Activated naive CD4-positive, alpha-beta T cell treated with anti-CD3 and anti-CD28 coated beads for 36 hours (primary cell): ENCODE measurements at places on chromosomes 1 and 21. TPM values are rescaled to one million over a fixed set of nuclear protein-coding genes. Genes with fewer than 3 reads are reported as not detected.

The LCE3E gene
- total RNA-seq: not detected

- H3K36me3 ChIP-seq: no peaks in the 10 kb centered on the region
- no peak overlapping the region for H3K4me3 ChIP-seq
- H3K27me3 ChIP-seq: no peaks in the 10 kb centered on the region
- no peaks in the 10 kb centered on the region for H3K4me1 ChIP-seq
- DNase-seq: no peak
- no peak overlapping the region for H3K27ac ChIP-seq
Observed at GRCh38 chr1:221865808-221866207, 123.9 kb upstream of the DUSP10 start.

GRCh38 chr1:204410688-204411450 lies 748 bp downstream of the PPP1R15B start:
- H3K27me3 ChIP-seq: no peaks in the 10 kb centered on the region
- H3K4me3 ChIP-seq: peak overlapping the region; percentile 99
- H3K36me3 ChIP-seq: peaks cover 48% of the 10 kb centered on the region
- peak; percentile 49 for DNase-seq
- peak overlapping the region; percentile 99 for H3K27ac ChIP-seq

The PDC gene
- not detected for total RNA-seq

DNA sequence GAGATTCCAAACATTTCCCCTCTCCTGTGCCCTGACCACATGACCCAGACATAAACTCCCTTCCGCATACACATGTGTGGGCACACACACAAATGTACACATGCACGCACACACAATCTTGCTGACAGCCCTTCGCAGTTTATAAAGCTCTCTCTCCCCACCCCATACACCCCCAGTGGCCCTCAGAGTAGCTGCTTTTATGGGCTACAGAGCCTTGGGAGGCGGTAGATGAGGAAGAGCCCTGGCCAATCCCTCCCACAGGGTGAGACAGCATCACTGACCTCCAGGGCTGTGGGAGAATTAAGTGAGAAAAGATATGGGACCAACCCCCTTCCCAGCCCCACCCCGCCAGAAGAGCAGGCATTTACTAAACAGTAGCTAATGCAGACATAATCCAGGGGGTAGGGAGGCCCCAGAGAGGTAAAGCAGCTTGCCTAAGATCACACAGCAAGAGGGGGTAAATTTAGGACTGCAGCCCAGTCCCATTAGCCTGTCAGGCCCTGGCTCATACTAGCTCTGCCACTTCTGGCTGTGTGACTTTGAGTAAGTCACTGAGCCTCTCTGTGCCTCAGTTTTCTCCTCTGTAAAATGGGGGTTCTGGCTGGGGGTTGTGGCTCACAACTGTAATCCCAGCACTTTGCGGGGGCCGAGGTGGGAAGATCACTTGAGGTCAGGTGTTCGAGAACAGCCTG lies 5.1 kb downstream of the SDC3 start:
- no peak for DNase-seq
- H3K4me3 ChIP-seq: no peak overlapping the region
- no peak overlapping the region for H3K27ac ChIP-seq
- peaks cover 17% of the 10 kb centered on the region for H3K27me3 ChIP-seq
- H3K36me3 ChIP-seq: no peaks in the 10 kb centered on the region

DNA sequence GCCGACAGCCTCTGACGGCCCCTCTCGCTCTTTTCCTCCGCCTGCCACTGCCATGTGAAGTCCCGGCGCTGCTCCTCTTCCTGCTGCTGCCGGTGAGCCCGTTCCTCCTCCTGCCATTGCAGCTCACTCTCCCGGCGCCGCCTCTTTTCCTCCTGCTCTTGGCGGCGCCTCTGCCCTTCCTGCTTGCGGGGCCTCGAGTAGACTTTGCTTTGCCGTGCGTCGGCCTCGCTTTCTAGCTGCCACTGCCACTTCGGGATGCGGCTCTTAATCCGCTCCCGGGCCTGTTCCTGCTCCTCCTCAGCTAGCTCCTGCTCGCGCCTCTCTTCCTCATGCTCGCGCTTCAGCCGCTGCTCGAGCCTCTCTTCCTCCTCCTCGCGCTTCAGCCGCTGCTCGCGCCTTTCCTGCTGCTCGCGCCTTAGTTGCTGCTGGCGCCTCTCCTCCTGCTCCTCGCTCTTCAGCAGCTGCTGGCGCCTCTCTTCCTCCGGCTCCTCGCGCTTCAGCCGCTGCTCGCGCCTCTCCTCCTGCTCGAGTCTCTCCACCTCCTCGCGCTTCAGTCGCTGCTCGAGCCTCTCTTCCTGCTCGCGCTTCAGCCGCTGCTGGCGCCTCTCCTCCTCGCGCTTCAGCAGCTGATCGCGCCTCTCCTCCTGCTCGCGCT lies 4.3 kb downstream of the TCHH start:
- peak; percentile 49 for DNase-seq
- no peak overlapping the region for H3K27ac ChIP-seq
- peaks cover 4% of the 10 kb centered on the region for H3K4me1 ChIP-seq
- no peaks in the 10 kb centered on the region for H3K36me3 ChIP-seq

The GNG12 gene
- total RNA-seq: 0.07 TPM

DNA sequence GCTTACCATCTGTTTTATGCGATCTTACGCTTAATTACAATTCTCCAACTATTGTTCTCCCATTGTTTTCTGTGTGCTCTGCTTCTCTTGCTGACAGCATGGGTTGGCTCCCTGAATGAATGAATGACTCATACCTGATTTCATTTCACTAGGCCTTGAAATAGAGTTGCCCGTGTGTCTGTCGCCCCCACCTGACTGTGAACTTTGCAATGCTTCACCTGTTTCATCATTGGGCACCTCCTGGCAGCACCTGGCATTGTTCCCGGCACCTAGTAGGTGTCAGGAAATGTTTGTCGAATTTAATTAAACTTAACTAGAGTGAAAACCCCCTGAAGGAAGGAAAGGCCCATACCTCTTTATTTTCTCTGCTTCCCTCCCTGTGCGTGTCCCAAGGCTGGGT lies 120.5 kb upstream of the KLHDC7A start:
- H3K36me3 ChIP-seq: no peaks in the 10 kb centered on the region
- H3K27ac ChIP-seq: no peak overlapping the region
- H3K4me1 ChIP-seq: no peaks in the 10 kb centered on the region
- DNase-seq: no peak
- peaks cover 31% of the 10 kb centered on the region for H3K27me3 ChIP-seq
- no peak overlapping the region for H3K4me3 ChIP-seq

GRCh38 chr1:2300004-2300771 lies 72.1 kb downstream of the SKI start:
- peaks cover 17% of the 10 kb centered on the region for H3K36me3 ChIP-seq
- H3K4me3 ChIP-seq: peak overlapping the region; percentile 77
- H3K27me3 ChIP-seq: no peaks in the 10 kb centered on the region
- peak; percentile 94 for DNase-seq

DNA sequence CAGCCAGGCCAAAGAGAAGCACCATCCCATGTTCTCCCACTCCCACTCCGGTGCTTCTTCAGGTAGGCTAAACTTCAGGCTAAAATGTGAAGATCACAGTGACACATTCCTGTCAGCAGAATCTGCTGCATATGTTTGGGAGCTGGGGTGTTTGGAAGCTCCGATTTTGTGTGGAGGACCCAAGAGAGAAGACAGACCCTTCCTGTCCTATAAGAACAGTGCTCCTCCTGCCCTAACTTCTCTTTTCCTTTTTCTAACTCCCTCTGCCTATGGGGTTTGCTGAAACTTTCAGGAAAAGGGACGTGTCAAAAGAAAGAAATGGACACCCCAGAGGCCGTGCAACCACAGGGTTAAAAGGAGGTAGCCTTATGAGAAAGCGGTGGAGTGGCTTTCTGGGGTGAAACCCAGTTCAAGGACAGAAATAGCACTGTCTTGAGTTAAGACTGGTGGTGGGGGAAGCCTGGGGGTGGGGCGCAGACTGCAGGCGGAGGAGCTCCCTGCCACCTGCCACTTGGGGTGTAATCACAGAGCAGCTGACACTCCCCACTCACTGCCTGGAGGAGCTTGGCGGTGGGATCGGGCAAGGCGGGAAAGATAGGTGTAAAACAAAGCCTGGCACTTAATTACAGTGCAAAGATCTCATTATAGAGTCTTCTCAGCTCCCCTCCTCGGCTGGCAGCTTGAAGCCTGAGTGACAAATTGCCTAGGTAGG lies 645 bp upstream of the TLR5 start:
- DNase-seq: peak; percentile 51
- peak overlapping the region; percentile 72 for H3K4me3 ChIP-seq

DNA sequence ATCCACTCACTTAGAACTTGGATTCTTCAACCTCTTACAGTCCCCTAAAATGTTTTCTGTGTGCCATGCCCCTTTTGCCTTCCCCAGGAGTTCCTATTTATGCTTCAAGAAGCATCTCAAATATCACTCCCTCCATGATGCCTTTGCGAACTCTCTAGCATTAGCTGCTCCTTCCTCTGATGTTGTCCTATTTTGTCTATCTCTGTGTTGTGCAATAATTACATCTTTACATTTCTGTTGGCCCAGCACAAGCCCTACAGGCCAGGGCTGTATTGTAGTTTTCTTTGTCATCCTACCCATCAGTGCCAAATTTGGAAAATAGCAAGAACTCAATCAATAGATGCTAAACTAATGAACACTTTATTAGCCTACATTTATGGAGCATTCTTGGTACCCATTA lies 125.8 kb downstream of the ST6GALNAC5 start:
- no peaks in the 10 kb centered on the region for H3K36me3 ChIP-seq
- H3K27ac ChIP-seq: no peak overlapping the region
- no peak for DNase-seq
- H3K4me3 ChIP-seq: no peak overlapping the region
- no peaks in the 10 kb centered on the region for H3K27me3 ChIP-seq
- H3K4me1 ChIP-seq: no peaks in the 10 kb centered on the region

DNA sequence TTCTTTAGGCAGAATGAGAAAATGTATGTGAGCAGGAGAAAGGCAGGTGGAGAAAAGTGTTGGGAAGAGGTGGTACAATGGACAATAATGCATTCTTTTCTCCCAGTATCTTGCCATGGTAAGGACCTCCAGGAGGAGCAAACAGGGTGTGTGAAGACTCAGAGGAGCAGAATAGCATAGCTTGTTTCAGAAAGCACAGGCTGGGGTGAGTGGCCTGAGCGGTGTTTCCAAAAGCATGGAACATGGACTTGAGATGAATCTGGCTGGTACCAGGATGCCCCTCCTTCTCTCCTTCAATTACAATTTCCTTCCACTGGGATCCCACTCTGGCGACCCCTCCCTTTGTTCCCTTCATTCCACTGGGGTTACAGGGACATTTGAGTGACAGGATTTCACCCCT lies 123.4 kb upstream of the TNR start:
- no peaks in the 10 kb centered on the region for H3K4me1 ChIP-seq
- no peak for DNase-seq
- H3K27ac ChIP-seq: no peak overlapping the region
- H3K27me3 ChIP-seq: peaks cover 3% of the 10 kb centered on the region
- H3K36me3 ChIP-seq: no peaks in the 10 kb centered on the region

GRCh38 chr1:32980080-32980479 lies 15.5 kb upstream of the RNF19B start:
- peaks cover 1% of the 10 kb centered on the region for H3K27me3 ChIP-seq
- no peaks in the 10 kb centered on the region for H3K36me3 ChIP-seq
- no peak overlapping the region for H3K27ac ChIP-seq
- DNase-seq: no peak

The MYCL gene
- total RNA-seq: 0.19 TPM
